ENCODE measurements at places on chromosomes 2 and 18.

- DNase-seq, result no peak
Observed at GRCh38 chr2:205815673-205816072, 133.4 kb downstream of the NRP2 start.

- no peak for DNase-seq
Observed at GRCh38 chr2:172972005-172972619, 103.5 kb upstream of the MAP3K20 start.

GRCh38 chr2:191638079-191638801, 39.7 kb upstream of the NABP1 start:
- no peak for DNase-seq

DNA sequence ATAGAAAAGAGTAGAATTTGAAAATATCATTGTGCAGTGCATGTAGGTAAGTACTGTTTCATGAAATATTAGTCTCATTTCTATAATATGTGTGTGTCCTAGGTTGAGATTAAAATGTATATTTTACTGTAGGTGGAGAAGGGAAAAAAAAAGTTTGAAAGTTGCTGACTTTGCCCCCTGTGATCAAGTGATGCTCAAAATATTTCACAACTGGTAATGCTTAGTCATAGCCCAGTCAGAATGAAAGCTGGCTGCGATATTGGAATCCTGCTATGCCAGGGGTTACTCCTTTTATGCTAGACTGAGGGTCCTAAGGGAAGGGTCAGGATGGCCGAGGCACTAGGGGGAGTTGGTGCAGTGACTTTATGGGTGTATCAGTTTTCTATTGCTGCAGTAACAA, 19.5 kb upstream of the CFAP36 start:
- no peak for DNase-seq

DNA sequence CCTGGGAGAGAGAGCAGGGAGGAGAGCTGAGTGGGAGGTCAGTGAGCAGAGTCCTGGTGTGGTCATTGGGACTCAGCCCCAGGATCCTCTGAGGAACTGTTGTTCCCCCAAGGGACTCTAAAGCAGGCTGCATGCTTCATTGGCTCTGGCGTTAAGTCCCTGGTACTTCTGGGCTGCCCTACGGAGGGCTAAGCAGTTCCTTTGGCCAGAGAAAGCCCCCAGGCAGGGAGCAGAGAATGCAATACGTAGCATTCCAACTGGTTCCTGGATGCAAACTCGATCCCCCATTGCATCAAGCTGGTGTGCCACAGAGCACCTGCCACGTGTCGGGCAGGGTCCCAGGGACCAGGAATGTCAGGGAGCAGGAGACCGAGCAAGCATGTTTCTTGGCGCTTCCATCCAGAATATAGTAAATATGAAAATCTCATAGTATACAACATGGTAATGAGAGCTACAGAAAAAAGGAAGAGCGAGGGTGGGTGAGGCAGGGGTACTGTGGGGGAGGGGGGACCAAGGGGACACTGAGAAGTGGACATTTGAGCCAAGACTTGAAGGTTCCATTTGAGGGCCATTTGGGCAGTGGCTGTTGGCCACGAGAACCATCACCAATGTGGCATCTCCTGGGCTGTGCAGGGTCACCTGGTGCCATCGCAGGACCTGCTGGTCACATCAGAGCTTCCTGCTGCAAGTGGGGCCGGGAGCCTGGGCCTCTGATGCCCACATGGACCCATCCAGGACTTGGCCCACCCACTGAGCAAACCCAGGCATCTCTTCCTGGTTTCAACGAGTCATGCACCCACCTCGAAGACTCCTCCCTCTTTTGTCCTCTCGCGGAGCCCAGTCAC, 160.4 kb downstream of the ASB1 start:
- no peak for DNase-seq

GRCh38 chr2:168515502-168515901, 59.4 kb downstream of the CERS6 start:
- DNase-seq, result peak; percentile 15

GRCh38 chr18:46098616-46098933, 479 bp upstream of the ATP5F1A start:
- DNase-seq, result no peak

DNA sequence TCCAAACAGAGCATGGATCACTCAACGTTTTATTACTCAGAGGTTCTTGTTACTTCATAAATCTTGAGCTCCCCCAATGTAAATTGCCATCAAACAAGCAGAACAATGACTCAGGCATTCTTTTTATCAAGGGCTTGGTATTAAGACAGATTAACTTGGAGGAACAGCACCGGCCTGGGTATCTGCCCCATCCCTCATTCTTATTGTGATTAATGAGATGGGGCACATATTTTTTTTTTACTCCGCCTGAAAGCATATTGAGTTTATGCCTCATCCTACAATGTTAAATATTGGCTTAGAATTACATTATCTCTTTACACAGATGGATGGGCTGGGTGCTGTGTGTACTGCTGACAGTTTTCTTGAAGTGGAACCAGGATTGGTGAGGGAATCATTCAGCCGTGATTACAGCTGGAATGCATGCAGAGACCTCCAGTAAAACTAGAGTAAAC, 387.3 kb downstream of the CLIP4 start:
- no peak for DNase-seq

DNA sequence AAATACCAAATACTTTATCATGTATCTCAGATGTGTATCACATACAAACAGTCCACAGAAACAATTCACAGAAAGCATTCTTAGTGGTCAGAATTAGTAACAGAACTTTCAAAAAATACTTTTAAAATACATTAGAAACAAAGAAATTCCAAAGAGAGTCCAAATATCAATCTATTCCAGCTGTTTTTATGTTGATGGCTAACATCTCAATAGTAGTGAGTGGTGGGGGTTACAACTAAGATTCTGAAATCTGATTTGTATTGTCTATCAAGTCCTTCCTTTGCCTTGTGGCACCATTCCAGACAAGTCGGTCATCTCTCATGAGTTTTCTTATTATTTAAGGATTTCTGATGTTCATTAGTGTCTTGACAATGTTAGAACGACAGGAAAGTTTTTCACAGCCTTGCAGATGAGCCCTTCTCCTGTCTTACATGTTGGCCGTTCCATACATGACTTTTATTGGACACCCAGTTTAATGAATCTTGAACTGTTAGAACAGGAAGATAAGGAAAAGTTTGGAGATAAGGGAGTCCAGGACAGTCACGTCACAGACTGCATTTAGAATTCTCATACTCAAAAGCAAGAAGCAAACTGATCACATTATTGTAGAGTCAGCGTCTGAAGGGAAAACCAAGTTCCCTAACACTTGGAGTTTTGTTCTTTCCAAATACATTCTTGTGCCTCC, 410.3 kb downstream of the PID1 start:
- no peak for DNase-seq

DNA sequence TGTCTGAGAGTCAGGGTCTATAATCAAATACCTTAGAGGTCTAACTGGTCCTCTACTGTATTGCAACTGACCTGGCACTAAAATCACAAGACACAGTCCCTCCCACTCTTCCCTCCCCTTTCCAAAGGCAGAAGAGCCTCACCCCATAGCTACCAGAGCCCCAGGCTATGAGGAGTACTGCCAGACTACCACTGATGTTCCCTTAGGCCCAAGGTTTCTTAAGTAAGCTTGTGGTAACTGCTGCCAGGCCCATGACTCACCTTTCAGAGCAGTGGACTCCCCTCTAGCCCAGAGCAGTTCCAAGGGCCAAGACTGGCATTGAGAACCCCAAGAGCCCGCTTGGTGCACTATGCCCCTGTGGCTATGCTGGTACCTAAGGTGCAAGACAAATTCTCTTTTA, 1193.4 kb downstream of the DSC3 start:
- no peak for DNase-seq

- DNase-seq, result no peak
Observed at GRCh38 chr18:76488190-76488589, 6.9 kb downstream of the ZNF516 start.

- no peak for DNase-seq
Observed at GRCh38 chr2:54595161-54595803, 128.2 kb upstream of the EML6 start.

DNA sequence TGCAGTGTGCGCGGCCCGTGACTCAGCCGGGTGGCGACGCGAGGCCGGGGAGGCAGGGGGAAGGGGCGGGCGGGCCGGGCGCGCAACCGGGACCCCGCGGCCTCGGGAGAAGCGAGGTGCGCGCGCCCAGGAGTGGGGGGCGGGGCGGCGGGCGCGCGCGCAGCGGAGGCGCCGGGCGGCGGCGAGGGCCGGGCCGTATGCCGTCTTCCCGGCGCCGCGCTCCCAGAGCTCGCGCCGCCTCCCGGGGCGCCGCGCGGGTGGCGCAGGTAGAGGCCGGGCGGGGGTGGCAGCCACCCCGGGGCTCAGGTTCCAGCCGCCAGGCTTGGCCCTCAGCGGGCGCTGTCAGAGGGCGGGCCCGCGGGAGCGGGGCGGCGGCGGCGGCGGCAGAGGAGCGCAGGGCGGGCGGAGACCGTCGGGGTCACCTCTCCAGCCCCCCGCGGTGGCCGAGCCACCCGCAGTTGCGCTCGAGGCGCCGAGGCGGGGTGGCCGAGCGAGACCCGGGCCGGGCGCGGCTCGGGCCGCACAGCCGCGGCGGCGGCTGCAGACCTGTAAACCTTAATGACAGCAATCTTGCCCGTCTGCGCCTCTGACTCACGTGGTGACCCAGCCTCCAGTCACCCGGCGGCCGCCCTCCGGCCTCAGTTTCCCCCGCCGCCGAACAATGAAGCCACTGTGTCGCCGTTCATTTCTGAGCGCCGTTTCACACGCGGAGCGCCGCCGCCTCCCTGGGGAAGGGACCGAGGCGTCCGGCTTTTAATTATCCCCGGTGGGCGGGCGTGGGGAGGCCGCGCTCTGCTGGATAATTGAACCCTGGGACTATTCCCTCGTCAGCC, 25.3 kb upstream of the SMAD7 start:
- DNase-seq, result peak; percentile 23
